Stimulated activated CD4-positive, alpha-beta T cell treated with anti-CD3 and anti-CD28 coated beads, TNF-alpha, amount 100 ng/mL, for 48 hours (primary cell): ENCODE measurements at places on chromosomes 11 and 22.

DNA sequence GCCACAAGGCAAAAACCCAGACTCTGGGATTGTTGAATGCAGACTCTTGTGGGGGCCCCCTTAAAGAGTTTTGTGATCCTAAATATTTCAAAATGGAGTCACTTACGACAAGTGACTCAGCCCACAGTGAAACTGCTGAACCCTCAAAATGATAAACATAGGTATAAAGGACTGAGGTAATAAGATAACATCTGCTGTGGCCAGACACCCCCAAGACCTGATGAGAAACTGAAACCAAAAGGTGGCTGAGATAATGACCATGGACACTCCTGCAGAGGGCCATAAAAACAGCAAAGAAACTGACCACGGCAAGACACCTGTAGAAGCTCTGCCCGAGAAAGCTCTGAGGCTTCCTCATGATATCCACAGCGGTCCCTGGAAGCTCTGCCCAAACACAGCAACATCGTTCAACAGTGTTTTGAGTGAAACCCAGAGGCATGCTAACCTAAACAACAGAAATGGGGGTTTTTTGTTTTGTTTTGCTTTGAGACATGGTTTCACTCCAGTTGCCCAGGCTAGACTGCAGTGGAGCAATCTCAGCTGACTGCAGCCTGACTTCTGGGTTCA is 1.6 kb upstream of the PLAAT4 start:
- DNase-seq: no peak

- no peak for DNase-seq
Measured at GRCh38 chr11:75339685-75340409, 11.6 kb downstream of the ARRB1 start.

GRCh38 chr11:115959081-115959486 is 454.9 kb upstream of the CADM1 start:
- no peak for DNase-seq

- DNase-seq: no peak
Measured at GRCh38 chr11:43268786-43269185, 43.0 kb upstream of the API5 start.

GRCh38 chr22:46027211-46028105 is 50.5 kb upstream of the WNT7B start:
- no peak for DNase-seq

GRCh38 chr11:33689085-33689484 is 11.5 kb downstream of the C11orf91 start:
- DNase-seq: no peak

DNA sequence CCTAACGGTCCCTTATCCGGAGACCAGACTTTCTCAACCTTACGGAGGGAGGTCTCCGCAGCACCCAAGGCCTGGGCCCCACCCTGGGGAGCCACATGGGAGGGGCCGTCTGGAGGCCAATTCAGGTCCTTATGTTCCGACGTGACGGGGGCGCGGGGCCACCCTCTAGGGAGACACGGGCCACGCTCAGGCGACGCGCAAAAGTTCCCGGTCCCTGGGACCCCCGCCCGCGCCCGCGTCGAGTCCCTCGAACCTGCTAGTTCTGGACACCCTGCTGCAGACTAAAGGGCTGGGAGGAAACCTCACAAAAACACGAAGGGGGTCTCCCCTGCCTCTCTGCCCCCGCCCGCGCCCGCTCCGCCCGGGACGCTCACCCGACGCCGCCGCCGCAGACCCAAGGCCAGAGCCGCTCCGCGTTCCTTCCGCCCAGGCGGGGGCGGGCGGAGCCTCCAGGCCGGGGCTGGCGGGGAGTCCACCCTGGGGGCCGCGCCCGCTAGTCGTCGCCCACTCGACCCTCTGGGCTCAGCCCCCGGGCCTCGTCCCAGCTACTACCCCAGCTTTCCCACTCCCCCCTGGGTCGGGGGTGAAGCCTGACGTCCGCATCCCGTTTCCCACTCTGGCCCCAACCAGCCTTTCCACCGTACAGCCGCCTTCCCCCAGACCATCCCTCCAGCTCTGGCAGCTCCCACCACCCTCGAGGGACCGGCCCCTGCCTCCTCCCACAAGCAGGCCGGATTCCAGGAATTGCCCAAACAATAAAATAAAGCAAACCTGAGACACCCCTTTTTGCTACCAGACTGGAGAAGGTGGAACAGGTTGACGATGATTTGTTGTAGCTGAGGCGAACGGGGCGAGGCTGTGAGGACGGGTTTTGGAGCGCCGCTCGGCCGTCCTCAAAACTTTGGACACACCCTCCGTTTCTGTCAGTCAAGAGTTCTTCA is 2.7 kb downstream of the RNH1 start:
- no peak for DNase-seq

- no peak for DNase-seq
Measured at GRCh38 chr11:67267188-67268080, 1.2 kb downstream of the GRK2 start.

GRCh38 chr11:45025716-45026492 is 75.2 kb upstream of the TP53I11 start:
- DNase-seq: no peak

GRCh38 chr22:49112176-49112575 is 715.5 kb downstream of the BRD1 start:
- no peak for DNase-seq

DNA sequence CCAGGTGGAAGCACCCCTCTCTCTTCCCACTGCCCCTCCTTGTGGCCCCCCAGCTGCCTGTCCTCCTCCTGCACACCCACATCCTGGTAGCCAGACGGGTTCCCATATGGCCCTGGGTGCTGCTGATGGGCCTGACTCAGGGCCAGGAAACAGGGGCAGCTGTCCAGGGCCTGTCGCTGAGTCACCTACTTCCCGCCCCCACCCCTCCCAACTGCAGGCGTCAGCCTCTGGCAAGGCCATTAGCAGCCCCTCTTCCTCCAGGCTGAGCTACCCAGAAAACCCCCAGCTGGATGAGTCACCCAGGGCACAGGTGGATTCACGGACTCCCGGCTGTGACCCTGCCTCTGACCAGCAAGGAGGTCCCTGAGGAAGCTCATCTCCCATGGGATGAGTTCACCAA is 6.9 kb upstream of the GAL start:
- no peak for DNase-seq

- DNase-seq: no peak
Measured at GRCh38 chr22:50298266-50298637, 9.2 kb downstream of the PLXNB2 start.

GRCh38 chr11:27495710-27496300 is 10.8 kb downstream of the LIN7C start:
- no peak for DNase-seq

DNA sequence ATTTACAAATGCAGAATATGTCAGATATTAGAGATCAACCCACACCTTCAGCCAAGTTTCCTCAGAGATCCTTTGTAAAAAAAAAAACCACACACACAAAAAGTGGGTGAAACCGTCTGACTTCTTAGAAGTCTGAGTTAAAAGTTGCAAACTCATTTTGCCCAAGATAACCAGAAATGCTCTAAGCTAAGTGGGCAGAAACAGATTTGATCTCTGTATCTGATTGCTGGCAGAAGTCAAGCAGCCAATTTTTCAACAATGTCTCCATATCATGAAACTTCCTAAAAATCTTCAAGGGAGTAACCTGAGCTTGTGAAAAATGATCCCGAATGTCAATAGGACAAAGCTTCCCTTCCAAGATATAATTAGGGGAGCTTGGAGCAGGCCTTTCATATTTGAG is 28.6 kb upstream of the ATXN10 start:
- no peak for DNase-seq

DNA sequence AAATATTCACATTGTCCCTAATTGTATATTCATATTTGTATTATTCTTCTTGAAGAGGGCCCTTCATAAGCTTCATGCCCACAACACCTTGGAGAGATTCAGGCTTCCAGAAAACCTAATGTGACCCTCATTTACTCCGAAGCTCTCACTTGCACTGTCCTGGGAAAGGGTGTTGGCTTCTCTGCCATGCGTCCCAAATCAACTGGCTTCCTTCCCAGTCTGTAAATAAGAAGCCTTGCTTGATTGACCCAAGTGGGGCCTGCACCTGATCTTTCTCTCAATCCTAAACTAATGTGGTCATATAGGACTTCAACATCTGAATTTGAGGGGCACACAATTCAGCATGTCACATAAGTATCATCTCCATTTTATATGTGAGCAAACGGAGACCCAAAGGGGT is 40.5 kb upstream of the ZBTB16 start:
- DNase-seq: no peak

DNA sequence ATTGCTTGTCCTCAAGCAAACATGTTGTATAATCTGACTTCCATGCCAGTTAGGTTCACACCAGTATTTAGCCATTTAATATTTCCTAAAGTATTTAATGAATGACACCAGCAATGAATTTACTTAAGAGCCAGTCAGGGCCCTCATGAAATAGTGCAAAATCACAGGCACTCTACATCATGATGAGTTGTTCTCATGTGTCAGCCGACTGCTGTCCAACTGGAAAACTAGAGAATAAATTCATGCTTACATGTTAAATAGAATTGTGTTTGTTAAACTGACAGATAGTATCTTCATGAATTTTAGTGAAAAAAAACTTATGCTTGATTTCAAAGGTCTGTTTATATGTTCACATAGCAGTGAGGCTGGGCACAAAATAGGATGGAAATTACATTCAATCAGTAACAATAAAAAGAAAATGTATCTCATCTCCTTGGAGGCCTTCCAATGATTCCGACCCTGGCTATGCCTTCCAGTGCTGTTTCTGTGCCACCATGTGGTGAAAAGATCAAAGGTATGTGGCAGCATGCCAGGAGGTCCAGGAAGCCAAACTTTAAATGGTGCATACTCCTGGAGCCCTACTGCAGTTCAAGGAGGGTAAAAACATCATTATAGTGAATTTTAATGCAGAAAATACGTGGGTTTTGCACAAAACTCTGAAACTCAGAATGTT is 45.2 kb downstream of the CTSC start:
- DNase-seq: no peak

GRCh38 chr11:20376162-20376730 is 11.3 kb upstream of the PRMT3 start:
- no peak for DNase-seq

DNA sequence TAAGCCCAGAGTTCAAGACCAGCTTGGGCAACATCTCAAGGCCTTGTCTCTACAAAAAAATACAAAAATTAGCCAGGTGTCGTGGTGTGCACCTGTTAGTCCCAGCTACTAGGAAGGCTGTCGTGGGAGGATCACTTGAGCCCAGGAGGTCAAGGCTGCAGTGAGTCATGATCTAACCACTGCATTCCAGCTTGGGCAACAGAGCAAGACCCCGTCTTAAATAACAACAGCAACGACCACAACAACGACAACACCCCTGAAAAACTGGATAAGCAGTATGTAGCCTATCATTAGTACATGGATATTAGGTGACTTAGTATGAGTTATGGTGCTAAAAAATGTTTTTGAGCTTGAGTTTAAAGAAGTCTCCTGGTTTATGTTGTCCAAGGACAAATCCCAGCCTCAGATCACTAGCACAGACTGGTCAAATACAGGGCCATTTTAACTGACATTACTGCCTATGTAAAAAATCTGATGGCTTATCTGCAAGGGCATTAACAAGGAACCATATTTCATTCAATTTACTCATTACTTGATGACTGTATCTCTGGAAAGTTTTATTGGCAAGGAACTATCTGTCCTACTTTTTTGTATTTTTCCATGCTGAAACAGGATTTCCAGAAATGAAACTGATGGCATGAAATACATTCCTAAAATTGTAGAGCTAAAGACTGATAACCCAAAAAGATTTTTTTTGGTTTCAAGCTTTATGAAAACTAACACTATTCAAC is 23.4 kb downstream of the C2CD3 start:
- no peak for DNase-seq

DNA sequence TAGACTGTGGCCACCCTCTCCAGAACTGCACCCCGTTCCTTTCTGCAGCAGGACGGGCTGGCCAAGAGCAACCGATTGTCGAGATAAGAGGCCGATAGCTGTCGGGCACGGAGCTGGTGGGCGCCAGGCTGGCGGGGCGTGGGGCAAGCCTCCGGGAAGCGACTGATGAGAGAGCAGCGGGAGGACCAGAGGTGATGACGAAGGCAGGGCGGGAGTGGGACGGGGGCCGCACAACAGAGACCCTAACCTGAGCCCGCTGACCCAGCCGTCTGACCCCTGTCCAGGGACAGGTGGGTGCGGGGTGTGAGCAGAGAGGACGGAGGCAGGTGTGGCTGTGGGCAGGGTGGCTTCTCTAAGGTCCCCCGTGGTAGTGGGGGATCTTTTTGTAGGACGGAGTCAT is 7.3 kb upstream of the BRSK2 start:
- no peak for DNase-seq
